Activated T-helper 1 cell treated with anti-CD3 and anti-CD28 coated beads, Interleukin-2, amount 50 U/mL, for 16 hours (primary cell): ENCODE measurements at places on chromosomes 7 and 10.

DNA sequence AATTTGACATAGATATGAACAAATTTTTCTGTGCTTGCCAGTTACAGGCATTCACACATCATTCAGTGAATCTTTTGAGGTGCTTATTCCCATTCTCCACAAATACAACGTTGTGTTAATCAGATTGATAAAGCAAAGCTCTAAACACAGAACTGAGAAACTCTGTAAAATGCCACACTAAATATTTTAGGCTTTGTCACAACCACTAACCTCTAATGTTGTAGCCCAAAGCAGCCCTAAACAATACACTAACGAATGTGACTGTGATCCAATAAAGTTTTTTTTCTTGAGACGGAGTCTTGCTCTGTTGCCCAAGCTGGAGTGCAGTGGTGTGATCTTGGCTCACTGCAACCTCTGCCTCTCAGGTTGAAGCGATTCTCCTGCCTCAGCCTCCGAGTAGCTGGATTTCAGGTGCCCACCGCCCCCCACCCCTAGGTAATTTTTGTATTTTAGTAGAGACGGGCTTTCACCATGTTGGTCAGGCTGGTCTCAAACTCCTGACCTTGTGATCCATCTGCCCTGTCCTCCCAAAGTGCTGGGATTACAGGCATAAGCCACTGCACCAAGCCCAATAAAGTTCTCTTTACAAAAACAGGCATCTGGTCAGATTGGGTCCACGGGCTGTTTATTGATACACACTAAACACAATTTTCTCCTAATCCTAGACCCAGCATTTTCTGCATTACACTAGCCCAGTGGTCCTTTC, 6.9 kb downstream of the CYCS start:
- DNase-seq = no peak

DNA sequence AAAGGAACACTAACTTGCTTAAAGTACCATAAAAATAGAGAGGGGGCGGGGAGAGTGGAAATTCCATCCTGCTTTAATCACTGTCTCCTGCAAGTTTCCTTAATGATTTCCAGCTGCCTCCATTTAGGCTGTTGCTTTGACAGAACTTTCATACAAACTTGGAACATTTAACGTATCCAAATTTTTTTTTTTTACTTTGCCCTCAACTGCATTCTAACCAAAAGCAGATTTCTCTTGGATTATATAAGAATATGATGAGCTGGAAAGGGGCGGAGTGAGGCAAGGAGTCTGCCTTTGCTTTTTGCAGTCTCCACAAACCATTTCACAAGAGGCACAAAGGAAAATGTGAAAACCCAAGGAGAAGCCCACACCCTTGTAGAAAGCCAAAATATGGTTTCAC, 46.6 kb upstream of the COL1A2 start:
- DNase-seq = no peak

DNA sequence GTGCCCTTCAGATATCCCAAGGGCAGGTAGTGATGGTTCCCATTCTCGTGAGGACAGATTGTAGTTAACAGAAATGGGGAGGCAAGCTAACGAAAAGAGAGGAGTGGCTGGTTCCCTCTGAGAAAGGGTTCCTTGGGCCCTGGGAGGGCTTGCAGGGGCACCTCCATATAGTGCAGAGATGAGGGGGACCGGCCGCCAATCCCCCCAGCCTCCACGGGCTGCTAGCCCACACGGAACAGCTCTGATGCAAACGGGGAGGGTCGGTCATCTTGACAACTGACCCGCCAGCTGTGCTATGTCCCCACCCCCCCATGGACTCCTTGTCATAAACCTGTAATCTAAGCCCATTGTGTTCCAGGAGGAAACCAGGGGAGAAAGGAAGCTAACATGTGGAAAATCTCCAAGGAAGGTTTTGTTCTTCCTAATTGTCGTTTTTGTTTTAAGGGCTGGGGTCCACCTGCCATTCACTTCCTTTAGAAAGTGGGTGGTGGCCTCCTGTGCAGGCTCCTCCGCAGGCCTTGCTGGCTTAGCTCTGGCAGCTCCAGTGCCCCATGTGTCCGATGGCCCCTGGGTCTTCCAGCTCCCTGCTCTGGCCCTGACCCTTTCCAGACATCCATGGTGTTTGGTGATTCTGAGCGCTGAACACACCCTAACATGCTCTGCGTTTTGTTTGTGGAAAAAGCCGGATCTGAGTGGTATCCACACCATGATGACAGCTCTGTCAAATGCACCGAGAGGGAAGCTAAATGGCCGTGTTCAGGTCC, 15.9 kb downstream of the ADCY1 start:
- DNase-seq = no peak

DNA sequence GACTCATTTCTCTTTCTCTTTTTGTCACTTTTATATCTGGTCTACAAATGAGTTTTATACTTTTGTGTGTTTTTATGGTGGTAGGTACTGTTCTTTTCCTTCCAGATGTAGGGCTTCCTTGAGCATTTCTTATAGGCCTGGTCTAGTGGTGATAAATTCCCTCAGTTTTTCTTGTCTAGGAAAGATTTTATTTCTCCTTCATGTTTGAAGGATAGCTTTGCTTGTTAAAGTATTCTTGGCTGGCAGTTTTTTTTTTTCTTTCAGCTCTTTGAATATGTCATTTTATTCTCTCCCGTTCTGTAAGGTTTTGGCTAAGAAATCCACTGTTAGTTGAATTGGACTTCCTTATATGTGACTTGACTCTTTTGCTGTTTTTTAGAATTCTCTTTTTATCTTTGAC, 292.7 kb downstream of the RPS24 start:
- DNase-seq = no peak

GRCh38 chr10:58086144-58086762, 181.4 kb downstream of the IPMK start:
- no peak for DNase-seq

GRCh38 chr10:35774109-35774508, 132.0 kb upstream of the FZD8 start:
- DNase-seq = no peak

GRCh38 chr10:25797888-25798429, 136.1 kb upstream of the MYO3A start:
- DNase-seq = no peak

DNA sequence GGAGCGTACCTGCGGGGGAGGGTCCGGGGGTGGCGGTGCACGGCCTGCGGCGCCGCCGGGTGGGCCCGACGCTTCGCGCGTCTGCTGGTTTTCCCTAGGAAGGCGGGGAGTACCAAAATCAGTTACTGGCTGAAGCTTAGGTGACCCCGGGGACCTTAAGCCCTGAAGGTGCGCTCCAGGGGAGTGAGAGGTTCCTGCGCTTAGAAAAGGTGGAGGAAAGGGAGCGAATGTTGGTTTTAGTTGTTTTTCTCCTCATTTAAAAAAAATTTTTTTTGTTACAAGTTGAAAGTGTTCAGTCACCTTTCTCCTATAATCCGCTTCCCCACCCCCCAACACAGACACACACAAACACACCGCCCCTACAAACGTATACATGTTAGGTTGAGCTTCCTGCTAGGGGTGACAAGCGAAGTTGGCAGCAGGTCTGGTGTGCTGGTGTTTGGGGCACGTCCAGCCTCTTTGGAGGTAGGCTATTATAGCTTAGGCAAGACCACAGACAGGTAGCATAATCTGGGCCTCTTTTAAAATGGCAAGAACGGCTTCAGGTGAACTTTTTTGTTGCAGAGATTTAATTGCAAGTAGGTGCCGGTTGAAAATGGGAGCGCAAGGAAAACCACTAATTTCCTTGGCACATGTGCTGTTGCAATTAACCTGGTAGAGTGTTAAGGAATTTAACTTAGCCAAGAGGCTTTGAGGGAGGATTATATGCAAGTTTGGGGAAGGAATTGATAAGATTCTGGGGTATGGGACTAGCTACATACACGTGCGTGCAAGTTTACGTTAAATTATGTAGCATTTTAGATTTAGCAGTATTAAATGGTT, 945 bp downstream of the ADD3 start:
- peak; percentile 21 for DNase-seq

GRCh38 chr10:118851062-118852035, 96.6 kb upstream of the CACUL1 start:
- no peak for DNase-seq

DNA sequence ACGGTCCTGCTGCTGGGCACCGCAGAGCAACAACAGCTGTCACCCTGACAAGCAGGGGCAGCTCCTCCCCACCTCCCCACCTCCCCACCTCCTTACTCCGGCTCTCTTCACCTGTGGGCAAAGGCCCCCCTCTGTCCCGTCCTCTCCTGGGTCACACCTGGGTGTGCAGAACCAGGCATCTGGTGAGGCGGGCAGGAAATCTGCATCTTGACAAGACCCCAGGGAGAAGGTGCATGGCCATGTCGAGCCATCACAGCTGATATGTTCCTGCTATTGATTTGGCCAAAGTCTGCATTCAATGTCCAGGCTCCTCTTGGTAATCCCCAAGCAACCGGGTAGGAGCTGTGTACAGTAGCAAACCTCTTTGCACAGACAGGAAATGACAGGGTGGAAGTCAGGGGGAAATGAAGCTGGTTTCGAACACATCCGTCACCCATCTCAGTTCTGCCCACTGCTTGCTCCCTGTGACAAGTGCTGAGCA, 554.2 kb downstream of the DNAJB6 start:
- DNase-seq = no peak

DNA sequence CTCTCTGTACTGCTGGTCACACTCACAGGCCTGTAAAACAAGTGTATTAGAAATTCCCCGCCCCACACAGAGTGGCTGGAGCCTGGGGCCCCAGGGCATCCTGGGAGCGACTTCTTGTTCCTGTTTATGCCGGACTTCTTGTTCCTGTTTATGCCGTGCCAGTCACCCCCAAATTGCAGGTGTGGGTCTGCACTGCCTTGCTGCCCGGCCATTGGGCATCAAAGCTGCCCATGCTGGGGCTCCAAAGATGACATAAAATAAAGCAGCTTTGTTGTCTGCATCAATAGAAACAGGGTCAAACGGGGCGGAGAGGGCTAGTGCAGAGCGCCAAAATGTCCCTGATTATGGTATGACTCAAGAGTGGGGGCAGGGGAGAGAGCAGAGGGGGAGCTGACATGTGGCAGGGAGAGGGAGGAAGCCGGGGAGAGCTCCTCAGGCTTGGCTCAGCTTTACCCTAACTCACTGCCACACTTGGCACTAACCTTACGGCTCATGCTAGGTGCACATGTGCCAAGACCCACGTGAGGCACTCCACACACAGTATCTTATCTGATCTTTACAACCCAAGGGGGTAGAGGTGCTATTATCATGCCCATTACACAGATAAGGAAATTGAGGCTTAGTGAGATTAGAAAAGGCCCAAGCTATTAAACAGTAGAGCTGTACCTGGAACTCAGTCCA, 98.4 kb downstream of the PIP4K2A start:
- DNase-seq = no peak

DNA sequence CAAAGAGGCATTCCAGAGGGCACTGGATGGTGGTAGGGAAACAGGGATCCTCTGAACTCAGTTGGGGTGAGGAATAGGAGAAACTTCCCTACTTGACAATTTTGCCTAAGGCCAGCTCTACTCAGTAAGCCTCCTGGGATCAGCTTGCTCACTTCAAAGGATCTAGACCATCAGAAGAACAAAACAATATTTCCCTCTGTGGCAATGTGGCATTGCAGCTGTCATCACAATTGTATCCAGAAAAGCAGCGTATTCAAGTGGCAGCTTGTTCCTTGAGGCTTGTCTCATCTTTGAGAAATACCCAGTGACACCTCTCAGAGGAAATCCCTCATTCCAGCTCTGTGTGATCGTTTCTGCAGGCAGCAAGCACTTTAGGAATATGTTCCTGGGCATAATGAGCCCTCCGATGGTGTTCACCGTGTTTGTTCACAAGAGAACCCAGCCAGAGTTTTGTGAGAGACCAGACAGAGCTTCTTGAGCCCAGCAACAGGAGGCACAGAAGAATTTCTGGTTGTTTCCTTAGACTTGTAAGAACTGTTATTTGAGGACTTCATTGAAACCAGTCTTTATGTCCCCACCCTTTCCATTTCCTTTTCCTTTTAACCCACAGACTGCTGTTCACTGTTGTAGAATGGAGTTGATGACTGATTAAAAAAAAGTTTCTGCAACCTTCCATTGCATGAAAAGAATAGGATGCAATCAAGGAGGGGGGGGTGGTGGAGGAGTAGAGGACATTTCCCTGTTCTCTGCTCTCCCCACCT, 747.3 kb downstream of the LRMDA start:
- no peak for DNase-seq

GRCh38 chr7:150476285-150476684, 25.9 kb downstream of the GIMAP8 start:
- no peak for DNase-seq

GRCh38 chr10:58475322-58476277, 37.1 kb upstream of the BICC1 start:
- no peak for DNase-seq

- DNase-seq = no peak
Measured at GRCh38 chr7:158572000-158572828, 15.4 kb downstream of the PTPRN2 start.

DNA sequence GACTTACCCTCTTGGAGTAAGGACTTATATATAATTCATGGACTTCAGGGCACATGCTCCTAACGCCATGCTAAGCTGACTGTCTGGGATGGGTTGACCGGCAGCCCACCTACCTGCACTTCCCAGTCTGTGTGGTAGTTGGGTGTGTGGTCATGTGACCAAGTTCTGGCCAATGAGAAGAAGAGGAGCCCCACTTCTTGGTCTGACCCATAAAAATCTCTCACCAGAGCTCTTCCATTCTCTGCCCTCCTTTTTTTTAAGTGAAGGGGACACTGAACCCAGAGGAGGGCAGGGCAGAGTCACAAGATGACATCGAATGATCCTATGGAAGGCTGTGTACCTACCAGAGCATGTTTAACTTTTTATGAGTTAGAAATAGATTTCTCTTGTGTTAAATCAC, 370.1 kb downstream of the FRMD4A start:
- no peak for DNase-seq

GRCh38 chr7:98760201-98760651, 109.6 kb downstream of the TMEM130 start:
- DNase-seq = no peak

GRCh38 chr7:155795401-155795800, 16.9 kb downstream of the SHH start:
- no peak for DNase-seq

DNA sequence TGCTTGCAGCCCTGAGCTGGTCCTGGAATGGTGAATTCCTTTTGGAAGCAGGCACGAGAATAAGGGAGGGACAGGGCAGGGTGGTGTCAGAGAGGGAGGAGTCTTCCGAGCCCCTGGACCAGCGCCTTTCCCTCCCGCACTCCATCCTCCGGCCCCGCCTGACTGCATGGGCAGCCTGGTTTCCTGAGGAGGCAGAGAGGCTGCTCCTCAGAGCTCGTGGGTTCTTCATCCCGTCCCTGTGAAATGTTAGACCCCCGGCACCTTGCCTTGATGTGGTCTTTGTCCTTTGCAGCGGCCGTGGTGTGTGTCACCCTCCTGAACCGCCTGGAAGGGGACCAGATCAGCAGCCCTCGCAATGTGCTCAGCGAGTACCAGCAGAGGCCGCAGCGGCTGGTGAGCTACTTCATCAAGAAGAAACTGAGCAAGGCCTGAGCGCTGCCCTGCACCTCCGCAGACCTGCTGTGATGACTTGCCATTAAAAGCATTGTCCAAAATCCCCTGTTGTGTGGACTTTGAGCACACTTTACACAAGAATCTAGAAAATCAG, 18.9 kb downstream of the UPP1 start:
- DNase-seq = no peak
